Kidney epithelial cell (primary cell): ENCODE measurements at places on chromosomes 7 and 10.

- no peak for DNase-seq
These were observed 1.5 kb downstream of the SLC25A13 start for GRCh38 chr7:96320442-96320841.

DNA sequence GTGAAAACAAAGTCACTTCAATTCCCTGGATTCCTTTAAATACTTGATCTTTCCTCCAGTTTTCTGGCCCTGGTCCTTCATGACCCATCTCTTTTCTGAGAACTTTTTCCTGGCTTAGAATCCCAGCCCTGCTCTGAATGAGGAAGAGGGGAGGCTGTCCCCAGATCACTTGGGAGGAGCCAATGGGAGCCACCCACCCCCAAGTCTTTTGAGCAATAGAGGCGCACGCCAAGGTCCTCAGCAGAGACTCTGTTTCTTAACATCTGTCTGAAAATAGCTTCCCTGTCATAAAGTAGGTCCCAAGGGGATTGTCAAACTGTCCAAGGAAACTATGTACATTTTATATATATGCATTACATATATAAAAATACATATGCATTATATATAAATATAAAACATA is 126.8 kb downstream of the ADRA2A start:
- no peak for DNase-seq

GRCh38 chr7:120725376-120726039 is 132.4 kb downstream of the TSPAN12 start:
- DNase-seq = no peak

GRCh38 chr7:133910761-133911160 is 216.4 kb upstream of the LRGUK start:
- DNase-seq = no peak

DNA sequence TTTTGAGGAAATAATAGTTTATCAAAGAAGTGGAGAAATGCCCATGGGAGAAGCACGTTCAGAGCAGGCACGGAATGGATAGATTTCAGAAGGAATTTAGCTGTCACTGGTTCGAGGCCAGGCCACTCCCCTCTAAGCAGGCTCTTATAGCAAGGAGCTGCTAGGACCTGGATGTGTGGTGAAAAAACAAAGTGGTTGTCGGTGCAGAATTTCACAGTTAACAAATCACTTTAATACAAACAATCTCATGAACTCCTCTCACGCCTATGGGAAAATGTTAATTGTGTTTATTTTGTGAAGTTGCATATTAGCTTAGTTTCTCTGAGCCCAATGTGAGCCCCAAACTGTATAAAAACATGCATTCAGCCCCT is 176.3 kb downstream of the PKD1L1 start:
- DNase-seq = no peak
